ENCODE measurements at places on chromosomes 4 and X.

- no peak for DNase-seq
These were observed 48.5 kb upstream of the GPRIN3 start for GRCh38 chr4:89356086-89356485.

GRCh38 chrX:110397904-110398303, 39.3 kb downstream of the RTL9 start:
- DNase-seq: no peak

DNA sequence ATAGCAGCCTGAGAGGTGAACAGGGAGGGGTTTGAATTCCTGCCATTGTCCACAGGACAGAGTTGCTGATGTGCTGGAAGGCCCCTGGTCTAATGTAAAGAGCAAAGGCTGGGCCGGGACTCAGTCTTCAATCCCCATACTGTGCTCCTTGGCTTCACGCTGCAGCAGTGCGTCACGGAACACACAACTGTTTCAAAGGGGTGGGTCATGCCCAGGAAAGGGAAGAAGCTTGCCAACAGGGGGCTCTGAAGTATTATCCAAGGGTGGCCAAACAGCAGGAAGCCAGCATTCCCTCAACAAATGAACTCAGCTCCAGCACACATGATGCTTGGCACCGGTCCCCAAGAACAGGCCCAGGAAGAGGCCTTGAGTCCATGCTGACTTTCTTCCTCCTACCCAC, 122.5 kb downstream of the NFKB1 start:
- DNase-seq: peak; percentile 28

- no peak for DNase-seq
These were observed 160.2 kb upstream of the SPIN4 start for GRCh38 chrX:63511361-63511760.

DNA sequence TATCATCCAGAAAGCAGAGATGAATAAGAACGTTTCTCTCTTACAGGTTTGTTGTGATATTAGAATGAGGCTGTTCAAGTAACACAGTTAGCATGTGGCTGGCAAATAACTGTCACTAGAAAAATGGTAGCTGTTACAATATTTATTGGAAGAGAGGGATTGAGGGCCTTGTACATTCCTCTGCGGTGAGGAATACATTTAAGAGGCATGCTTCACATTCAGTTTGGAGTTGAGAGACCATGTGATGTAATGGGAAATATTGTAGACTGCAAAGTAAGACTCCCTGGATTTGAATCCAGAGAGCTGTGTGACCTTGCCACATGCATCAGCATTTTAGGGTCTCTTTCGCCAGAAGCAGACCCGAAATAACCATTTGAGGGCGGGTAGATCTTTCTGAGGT, 104.8 kb upstream of the KIT start:
- no peak for DNase-seq

DNA sequence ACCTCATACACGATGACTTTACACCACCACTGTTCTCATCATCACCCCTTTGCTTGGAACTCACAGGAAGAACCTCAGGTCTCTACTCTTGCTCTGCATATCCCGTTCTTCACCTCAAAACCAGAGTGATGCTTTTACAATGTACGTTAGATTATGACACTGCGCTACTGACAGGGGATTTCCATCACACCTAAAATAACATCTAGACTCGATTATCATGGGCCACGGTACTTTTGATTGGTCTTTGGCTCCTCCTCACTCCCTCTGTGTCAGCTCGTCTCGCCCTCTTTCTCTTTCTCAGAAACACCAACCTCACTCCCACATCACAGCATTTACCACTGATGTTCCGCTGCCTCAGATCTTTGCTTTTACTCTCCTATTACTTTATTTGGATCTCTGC, 172.4 kb downstream of the TLL1 start:
- no peak for DNase-seq

DNA sequence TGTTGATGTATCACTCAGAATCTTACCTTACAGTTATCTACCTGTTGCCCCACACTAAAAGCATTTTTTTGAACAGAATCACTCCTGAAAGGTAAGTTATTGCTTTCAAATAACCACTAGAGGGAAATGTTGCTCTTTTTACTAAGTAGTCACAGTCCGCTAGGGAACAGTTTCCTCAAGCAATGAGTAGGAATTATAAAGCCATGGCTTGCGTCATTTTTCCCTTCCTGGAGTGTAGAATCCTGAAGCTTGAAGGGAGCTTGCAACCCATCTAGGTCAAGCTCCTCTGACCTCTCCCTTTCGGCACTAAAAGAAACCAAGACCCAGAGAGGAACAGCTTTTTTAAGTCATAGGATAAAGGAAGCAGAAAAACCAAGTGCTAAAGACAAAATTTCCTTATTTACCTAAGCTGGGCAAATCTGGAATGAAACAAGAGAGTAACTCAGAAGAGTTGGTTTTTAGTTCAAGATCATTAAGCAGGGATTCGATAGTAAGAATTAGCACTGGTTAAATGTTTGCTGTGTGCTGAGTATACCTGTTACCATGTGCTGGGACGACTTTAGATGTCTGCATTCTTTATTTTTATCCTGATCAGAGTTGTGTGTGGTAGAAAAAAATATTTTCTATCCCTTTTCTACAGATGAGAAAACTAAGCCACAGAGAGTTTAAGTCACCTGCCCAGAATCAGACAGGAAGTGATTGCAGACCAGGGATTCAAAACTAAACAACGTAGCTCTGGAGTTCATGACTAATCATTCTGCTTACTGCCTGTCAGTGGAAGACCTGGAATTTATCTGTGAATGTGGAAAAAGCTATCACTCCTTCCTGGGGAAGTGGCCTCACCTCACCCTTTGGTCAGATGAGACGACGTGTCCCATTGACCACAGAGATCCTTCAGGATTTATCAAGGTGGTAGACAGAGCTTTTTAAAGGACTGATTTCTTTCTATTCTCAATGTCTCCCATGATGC, 631.5 kb downstream of the RAB28 start:
- DNase-seq: peak; percentile 63

DNA sequence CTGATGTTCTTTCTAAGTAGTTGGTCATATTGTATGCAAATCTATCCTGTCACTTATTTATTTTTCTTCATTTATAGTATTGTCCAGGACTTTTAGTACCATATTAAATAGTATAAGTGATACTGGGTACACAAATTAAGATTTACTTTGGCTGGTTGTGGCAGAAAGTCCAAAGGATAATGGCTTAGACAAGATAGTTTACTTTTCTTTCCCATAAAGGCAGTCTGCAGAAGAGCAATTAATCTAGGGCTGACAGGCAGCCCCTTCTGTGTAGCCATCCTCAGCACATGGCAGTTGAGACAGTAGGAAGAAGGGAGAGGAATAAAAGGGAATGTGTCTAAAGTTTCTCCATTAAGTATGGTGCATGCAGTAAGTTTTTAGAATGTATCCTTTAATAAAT, 6.4 kb downstream of the RBM10 start:
- no peak for DNase-seq

DNA sequence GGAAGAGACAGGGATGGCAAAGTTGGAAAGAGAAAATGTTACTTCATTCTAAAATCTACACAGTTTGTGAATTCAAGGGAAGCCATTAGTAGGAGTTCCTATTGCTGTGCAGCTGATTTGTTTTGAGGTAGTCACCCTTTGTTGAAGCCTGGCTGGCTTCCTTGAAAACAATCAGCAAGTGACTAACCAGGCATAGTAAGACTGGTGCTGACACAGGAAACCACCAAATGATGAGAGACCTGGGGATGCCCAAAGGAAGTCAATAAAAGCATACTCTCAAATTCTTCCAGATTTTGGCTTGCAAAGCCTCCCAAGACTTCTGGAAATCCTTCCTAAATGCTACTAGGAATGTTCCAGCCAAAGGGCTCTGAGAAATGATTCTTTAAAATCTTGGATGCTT, 23.9 kb upstream of the PRDM8 start:
- DNase-seq: no peak

DNA sequence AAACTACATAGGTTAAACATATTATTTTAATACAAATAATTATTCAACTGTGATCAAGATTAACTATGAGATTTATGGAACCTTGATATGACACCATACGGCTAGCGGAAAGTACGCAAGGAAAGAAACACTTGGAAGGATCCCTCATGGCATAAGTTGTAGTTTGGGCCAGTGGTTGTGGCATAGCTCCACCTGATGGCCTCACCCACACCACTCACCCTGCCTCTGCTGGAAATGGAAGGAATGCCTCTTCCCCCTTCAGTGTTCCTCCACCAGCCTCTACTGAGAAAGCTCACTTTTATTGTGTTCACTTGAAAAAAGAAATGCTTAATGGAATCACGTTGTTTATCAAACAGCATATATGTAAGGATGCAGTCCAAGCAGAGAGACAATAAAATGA, 86.4 kb downstream of the BMP15 start:
- no peak for DNase-seq

DNA sequence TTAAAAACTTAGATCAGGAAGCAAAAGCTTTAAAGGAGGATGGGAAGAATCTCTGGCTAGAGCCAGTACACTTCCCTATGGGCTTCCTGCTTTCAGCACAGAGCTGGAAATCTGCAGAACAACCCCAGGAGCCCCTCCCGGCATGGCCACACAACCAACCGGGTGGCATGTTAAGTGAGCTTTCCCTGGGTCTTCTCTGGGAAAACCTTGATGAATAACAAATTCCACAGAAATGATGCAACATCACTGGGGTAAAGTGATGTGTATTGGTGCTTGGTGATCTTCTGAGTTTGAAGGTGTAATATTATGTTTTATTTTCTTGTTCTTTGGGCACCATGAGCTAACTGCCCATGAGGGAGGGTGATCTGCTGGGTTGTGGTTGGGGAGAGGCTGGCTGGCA, 22.1 kb downstream of the NHS start:
- DNase-seq: no peak

DNA sequence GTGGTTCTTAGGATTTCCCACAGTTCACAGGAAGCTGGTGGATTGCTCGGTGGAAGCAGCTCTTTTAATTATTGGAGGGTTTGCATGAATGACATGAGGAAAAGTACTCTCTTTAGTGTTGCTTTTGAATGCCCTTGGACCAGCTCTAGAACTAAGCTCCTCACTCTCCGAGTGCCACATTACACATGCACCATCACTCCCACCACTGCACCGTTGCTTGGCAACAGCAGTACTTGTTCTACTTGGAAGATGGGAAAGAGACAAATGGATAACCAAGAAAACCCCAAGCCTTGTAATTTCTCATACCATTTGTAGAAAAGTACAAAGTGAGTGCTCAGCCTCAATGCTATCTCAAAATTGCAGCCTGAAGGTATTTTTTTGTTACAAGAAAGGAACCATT, 620.2 kb upstream of the BOD1L1 start:
- no peak for DNase-seq

DNA sequence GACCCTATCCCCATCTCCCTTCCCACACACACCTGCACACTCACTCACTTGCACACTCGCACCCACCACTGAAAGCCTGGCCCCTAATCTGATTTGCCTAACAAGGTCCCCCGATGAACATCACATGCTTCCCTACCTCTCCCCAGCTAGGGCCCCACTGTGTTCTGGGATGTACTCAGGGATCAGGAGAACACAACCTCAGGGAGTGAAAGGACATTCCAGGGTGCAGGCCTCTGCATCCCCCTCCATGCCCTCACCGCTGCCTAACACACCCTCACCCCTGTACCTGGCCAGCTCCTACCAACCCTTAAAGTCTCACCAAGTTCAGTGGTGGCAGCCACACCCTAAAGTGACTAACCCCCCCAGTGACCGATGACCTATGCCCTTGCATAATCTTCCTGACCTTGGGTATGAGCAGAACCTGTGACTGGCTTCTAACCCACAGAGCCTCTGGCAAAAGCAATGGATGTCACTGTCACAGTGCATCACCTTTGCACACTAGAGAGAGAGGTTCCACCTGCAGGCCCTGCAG, 2.4 kb upstream of the AFAP1 start:
- no peak for DNase-seq

GRCh38 chrX:108257556-108257955, 166.0 kb downstream of the ATG4A start:
- DNase-seq: no peak

DNA sequence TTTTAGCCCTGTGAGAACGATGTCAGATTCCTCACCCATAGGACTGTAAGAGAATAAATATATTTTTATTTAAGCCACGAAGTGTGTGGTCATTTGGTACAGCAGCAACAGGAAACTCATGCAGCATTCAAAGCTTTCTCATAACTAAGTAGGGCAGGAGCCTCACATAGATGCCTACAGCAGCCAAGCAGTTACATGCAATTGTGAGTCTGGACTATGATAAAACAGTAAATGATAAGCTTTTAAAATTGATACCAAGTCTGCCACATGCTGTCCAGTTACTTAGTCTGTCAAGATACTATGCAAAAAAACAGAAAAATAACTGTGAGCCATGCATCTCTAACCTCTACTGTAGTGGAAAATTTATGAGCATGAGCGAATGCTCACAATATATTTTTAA, 359.6 kb downstream of the HS3ST1 start:
- DNase-seq: no peak

DNA sequence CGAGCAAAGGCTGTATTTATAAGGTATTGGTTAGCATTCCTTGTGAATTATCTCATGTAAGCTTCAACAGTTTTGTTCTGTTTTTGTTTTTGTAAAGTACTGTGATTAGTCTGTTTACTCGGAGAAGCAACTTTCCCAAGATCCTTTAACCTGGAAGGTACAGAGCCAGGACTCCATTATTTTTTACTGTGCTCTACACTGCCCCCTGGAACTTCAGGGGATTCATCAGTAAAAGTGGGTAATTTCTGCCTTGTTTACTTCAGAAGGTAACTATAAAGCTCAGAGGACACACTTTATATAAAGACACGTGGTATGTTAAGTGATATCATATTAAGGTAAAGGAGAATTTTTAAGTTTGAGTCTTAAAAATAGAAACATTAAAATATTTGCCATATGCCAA, 124.9 kb downstream of the IQCM start:
- no peak for DNase-seq

DNA sequence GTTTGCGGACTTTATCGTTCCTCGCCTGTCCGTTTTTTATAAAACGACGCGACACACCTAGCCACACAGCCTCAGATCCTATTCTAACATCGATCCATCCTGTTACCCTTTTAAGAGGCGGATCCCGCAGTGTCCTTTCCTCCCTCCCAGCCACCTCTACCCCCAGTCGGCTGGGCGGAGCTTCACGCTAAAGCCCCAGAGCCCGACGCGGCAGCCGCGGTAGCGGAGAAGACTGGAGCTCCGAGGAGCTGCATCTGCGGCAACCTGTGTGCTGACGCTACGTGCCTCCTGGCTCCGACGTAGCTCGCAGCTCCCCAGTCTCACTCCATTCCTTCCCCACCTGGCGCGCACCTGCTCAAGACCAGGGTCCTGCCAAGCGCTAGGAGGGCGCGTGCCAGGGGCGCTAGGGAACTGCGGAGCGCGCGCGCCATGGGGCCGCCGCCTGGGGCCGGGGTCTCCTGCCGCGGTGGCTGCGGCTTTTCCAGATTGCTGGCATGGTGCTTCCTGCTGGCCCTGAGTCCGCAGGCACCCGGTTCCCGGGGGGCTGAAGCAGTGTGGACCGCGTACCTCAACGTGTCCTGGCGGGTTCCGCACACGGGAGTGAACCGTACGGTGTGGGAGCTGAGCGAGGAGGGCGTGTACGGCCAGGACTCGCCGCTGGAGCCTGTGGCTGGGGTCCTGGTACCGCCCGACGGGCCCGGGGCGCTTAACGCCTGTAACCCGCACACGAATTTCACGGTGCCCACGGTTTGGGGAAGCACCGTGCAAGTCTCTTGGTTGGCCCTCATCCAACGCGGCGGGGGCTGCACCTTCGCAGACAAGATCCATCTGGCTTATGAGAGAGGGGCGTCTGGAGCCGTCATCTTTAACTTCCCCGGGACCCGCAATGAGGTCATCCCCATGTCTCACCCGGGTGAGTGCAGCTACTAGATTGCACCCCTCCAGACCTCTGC, at the start of gene RNF128:
Gene RNF128, plus strand, starts transcription at position 217 of the 953 bp plus-strand sequence. Its CDS starts 213 bp downstream, at position 430.
- DNase-seq: peak; percentile 70

- no peak for DNase-seq
These were observed 2.1 kb upstream of the PCDH7 start for GRCh38 chr4:30718021-30718542.

GRCh38 chr4:178457286-178457685, 1015.0 kb upstream of the AGA start:
- no peak for DNase-seq
